AG04450 (cell line): ENCODE measurements at places on chromosomes 2 and 18.

GRCh38 chr2:164967781-164968228 lies 12.5 kb upstream of the SLC38A11 start:
- DNase-seq: peak; percentile 91

DNA sequence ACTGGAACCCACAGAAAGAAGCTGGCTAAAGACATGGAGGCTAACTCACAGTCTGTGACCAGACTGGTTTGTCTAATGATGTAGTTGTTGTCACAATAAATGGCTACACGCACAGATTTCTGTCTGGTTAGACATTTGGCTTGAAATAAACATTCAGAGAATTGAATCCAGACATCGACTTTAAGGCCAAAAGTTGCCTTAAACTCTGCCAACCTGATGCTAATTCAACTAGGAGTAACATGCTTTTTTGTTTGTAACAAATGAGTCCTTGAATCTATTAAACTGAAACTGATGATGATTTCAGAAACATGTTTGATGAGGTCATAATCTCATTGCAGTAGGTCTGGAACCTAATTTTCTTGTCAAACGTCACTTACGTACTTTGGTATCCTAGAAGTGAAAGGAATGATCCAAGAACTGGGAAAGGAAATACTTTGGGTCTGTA lies 123.8 kb downstream of the ERBB4 start:
- DNase-seq: no peak

DNA sequence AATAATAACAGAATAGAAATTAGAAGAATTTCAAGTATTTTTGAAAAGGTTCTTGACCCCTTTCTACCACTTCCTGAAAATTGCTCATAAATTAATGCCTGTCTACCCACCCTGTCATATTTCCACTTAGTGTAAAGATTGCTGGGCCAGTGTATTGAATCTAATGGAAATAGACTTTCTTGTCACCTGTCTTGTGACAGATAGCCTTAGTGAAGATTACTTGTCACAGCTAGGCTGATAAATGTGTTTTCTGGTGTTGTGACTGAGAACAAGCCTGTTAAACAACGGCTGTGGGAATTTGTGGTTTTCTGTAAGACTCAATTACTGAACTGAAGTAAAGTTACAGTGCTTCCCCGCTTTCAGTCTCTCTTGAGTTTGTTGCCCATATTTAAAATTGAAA lies 37.0 kb downstream of the PIK3C3 start:
- DNase-seq: no peak

DNA sequence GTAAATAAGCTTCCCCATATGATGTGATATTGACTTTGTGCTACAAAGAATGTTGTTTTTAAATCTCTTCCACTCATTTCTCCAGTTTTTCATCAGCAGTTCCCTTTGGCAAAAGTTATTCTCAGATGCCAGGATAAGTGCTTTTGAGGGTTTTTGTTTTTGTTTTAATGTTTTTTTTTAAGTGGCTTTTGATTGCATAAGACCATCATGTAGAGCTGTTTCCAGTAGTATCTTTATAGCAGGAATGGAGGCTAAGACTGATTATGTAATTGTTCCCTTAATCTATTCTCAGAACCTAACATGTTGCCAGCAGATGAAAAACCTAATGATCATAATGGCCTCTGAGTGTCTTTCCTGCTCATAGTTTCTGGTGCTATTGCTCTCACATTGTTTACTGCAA lies 77.9 kb downstream of the CABLES1 start:
- no peak for DNase-seq

- DNase-seq: no peak
Measured at GRCh38 chr2:113137827-113138226, 10.4 kb downstream of the IL1RN start.

- DNase-seq: no peak
Measured at GRCh38 chr2:240319221-240319854, 116.1 kb upstream of the GPC1 start.

GRCh38 chr18:31203096-31203793 lies 40.6 kb upstream of the DSC1 start:
- no peak for DNase-seq

- no peak for DNase-seq
Measured at GRCh38 chr2:72008608-72009007, 139.1 kb downstream of the CYP26B1 start.

DNA sequence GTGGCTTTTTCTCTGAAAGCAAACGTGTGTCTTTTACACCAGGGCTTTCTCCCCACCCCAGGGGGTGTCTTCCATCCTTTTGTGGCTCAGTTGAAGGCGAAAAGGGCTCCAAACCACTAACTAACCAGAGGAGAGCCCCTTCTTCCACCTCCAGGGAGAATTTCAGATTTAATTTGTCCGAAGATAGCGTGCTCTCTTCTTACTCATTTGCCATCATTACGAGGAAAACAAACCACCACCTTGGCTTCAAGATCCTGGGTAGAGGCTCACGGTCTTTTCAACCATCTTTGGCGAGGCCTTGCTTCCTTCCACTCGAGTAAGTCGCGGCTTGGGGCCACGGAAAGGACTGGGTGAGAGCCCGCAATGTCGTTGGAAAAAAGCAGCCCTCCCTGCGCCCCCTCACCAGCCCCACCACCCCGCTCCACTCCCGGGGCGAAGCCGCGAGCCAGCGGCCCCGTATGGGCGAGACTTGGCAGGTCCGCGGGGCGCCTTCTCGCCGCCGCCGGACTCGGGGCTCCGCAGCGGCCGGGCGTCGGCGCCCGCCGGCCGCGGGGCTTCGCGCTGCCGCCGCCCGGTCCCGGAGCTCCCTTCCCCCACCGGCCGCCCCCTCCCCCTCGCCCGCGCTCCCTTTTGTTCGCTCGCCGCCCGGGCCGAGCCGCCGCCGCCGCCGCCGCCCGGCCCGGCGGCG lies 1.7 kb upstream of the ZNF532 start:
- no peak for DNase-seq

DNA sequence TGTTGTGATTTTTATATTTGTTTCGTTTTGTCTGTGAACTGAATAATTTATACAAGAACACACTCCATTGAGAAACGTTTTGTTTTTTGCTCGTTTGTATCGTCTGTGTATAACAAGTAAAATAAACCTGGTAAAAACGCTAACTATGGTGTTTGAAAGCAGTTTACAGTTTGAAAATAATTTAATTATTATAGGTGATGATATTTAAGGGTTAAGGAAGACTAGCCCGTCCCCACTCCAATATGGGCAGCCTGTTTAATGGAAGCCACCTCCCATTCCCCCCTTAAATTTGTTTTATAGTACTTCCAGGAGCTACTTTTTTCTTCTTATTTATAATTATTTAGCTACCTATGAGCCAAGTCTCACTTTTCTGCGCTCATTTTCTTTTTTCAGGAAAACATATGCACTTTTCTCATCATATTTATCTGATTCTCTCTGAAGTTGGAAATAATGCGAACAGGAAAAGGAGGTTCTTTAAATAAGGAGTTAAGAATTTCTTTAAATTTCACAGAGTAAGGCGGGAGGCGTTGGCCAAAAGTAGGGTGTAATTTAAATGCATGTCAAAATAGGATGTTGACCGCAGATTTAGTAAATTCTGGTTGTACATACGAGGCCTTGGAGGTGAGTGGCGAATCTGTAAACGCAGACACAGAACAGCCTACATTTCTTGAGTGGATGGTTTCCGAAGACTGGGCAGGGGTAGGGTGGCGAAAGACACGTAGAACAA lies 9.8 kb downstream of the TBR1 start:
- no peak for DNase-seq

DNA sequence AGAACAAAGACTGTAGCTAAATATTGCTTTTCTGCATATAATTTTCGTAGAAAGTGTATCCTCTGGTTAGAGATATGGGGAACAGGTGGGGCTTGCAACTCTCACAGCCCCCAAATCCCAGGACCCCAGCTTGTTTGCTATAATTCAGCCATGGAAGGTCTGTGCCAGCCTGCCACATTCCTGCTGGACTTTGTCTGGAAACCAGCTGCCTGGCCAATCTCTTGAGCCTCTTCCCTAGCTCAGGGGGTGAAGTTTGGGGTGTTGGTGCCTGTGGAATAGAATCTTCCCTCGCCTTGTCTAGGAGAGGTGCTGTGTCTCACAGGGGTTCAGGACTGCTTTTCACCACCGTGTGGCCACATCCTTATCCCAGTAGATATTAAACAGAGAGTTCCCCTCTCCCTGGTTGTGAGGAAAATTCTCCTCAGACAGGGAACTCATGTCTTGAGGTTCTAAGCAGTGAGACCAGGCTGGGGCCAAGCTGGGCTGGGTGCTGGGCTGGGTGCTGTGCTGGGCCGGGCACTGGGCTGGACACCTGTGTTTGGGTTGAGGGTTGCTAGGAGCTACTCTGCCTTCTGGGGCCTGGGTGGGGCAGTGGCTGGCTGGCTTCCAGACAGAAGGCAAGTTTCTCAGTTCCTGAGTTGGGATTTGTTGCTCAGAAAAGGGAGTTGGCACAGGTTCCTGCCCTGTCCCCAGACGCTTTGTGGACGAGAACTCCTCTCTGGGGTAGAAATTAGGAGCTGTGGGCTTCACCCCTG lies 12.3 kb downstream of the TOGARAM2 start:
- no peak for DNase-seq

GRCh38 chr2:160169471-160169870 lies 30.6 kb downstream of the ITGB6 start:
- DNase-seq: no peak

GRCh38 chr2:196318517-196319377 lies 147.4 kb upstream of the STK17B start:
- DNase-seq: no peak

DNA sequence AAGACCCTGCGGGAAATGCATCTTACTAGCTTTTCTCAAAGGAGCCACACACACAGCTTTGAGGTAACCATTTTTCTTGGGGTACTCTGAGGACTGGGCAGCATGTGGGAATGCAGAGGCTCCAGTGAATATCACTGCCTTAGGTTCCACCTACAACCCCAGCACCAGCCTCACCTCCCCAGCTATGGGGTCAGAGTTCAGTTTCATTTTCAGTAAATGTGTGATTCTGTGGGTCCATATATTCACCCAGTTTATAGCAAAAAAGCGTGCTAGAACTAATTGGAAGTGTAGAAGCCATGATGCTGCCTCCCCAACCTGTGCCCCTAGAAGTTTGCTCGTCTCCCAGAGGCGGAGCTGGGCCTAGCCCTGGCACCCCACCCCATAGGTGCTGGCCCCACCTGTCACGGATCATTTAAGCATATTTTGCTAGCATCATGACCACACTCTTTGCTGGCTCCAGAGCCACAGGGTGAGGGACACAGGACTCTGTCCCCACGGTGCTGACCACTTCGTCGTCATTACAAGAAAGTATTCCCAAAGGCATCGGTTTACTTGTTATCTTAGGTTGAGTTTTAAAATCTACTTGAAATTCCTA lies 57.7 kb downstream of the SH3RF3 start:
- DNase-seq: no peak

- no peak for DNase-seq
Measured at GRCh38 chr2:38602136-38602731, 494 bp downstream of the HNRNPLL start.

- no peak for DNase-seq
Measured at GRCh38 chr2:198004921-198005829, 200.8 kb downstream of the PLCL1 start.

GRCh38 chr2:46320141-46320567 lies 22.9 kb downstream of the EPAS1 start:
- no peak for DNase-seq

DNA sequence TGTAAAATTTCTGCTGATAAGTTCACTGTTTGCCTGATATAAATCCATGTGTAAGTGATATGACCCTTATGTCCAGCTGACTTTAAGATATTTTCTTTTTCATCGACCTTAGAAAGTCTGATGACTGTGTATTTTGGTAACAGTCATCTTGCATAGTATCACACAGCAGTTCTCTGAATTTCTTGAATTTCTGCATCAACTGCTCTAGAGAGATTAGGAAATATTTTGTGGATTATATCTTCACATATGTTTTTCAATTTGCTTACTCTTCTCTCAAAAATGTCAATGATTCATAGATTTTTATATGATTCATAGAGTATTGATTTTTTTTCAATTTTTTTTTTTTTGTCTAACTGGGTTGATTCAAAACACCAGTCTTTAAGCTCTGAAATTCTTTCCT lies 945.3 kb downstream of the TRIB2 start:
- DNase-seq: no peak

GRCh38 chr2:150339951-150340350 lies 147.5 kb downstream of the RND3 start:
- DNase-seq: no peak

GRCh38 chr2:12929758-12930157 lies 213.0 kb downstream of the TRIB2 start:
- no peak for DNase-seq

- no peak for DNase-seq
Measured at GRCh38 chr18:8603663-8604520, 5.3 kb upstream of the RAB12 start.

GRCh38 chr2:215966951-215967350 lies 46.4 kb downstream of the MREG start:
- DNase-seq: no peak

GRCh38 chr18:59279722-59280121 lies 6.5 kb upstream of the RAX start:
- no peak for DNase-seq

DNA sequence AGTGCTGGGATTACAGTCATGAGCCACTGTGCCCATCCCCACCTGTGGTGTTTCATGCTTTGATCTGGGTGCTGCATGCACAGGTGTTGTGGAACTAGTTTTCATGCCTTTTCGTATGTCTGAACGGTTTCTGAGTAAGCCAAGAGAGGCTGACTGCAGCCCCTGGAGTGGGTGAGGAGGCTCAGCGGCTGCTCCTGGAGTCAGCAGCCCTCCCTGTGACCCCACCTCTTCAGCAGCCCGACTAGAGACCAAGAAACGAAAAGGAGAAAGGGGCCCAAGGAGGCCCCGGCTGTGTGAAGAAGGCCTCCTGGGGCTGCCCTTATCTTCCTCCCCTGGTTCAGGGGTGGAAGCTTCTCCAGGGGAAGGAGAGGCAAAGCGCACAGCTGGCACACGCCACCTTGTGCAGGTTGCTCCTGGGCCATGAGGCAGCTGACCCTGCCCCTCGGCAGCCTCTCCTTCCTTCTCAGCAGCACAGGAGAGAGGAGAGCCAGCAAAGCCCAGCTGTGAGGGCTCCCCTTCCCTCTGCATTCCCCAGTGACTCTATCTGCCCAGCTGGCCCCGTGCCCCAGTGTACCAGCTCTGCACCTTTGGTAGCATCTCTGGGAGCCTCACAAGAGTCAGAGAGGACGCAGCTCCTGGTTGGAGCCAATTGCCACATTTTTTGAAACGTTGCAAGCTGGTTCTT lies 182.5 kb upstream of the HS6ST1 start:
- DNase-seq: no peak

- DNase-seq: no peak
Measured at GRCh38 chr2:205091411-205091810, 546.1 kb downstream of the PARD3B start.

DNA sequence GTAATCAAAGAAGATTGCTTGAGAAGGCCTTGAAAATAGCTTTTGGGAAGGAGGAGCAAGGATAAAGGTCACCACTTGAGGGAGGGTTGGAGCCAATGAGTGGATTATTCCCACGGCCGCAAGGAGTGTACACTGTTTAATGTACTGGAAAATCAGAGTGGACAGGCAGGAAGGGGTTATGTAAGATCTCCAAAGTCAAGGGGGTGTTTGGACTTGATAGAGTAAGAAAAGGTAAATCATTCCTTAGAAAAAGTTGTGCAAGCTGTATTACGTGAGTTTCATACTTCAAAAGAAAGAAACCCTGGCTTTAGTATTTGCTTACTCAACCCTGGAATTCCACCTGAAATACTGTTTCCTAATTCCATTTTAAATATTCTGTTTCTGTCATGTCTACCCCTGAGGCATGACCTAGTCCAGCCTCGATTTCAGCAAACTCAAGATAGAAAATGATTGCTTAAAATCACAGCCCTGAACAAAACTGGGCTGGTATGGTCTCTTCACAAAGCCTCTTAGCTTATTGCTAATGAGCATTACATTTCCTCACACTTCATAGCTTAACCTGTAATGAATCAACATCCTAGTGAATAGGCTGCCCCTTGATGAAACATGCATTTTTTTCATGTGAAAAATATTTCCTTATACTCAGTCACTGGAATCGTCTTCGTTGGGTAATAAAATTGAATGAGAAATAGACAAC lies 1.1 kb downstream of the MREG start:
- no peak for DNase-seq
